ENCODE measurements at places on chromosomes 7 and 10. TPM values are rescaled to one million over a fixed set of nuclear protein-coding genes. Genes with fewer than 3 reads are reported as not detected.

GRCh38 chr7:113812591-113813255, 106.1 kb downstream of the PPP1R3A start:
- H3K36me3 ChIP-seq: no peaks in the 10 kb centered on the region
- peaks cover 4% of the 10 kb centered on the region for H3K4me1 ChIP-seq
- no peak overlapping the region for H3K27ac ChIP-seq

DNA sequence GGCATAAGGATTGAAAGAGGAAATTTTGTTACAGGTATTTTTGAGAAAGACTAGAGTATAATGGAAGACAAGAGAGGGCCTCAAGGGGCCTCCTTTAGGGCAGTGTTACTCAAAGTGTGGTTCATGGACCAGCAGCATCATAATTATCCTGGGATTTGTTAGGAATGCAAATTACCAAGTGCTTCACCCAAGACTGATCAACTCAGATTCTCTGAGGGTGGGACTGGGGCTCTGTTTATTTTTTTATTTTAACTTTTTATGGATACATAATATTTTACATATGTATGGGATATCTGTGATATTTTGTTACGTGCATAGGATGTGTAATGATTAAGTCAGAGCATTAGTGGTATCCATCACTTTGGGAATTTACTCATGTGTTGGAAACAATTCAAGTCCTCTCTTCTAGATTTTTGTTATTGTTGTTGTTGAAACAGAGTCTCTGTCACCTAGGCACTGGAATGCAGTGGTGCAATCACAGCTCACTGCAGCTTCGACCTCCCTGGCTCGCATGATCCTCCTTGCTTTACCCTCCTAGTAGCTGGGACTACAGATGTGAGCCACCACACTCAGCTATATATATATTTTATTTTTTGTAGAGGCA, 2.2 kb upstream of the KCTD7 start:
- no peaks in the 10 kb centered on the region for H3K36me3 ChIP-seq
- peak; percentile 90 for DNase-seq
- H3K27ac ChIP-seq: peak overlapping the region; percentile 99
- H3K27me3 ChIP-seq: no peaks in the 10 kb centered on the region
- H3K4me3 ChIP-seq: no peak overlapping the region

- no peak overlapping the region for H3K27ac ChIP-seq
- H3K27me3 ChIP-seq: no peaks in the 10 kb centered on the region
- no peaks in the 10 kb centered on the region for H3K36me3 ChIP-seq
- no peaks in the 10 kb centered on the region for H3K4me1 ChIP-seq
- H3K4me3 ChIP-seq: no peak overlapping the region
- DNase-seq: no peak
Observed at GRCh38 chr7:157660971-157661610, 324.3 kb downstream of the DNAJB6 start.

DNA sequence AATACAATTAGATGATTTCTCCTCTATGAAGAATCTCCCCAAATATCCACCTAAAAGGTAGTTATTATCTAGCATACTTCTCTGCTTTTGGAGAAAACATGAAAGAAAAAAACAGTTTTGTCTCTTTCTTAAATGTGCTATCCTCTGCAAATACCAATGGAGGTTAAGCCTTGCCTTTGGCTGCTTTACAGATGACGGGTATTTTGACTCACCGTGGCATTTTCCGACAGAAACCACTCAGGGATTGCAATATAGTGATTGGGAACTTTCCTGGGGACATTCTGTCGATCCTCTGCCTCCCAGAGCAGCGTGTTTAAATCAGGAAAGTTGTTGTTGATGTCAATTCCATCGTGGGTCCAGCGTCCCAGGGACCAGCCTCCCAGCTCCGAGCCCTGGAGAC, 100.6 kb downstream of the GPR26 start:
- no peak overlapping the region for H3K27ac ChIP-seq
- no peaks in the 10 kb centered on the region for H3K36me3 ChIP-seq
- no peaks in the 10 kb centered on the region for H3K27me3 ChIP-seq
- peak; percentile 39 for DNase-seq

GATA3 gene
- polyA plus RNA-seq: not detected

HTR5A gene
- not detected for polyA plus RNA-seq
